ENCODE measurements at places on chromosomes 2 and 18.
A peak's percentile ranks its signal among the peaks of the same experiment; 100 is the strongest.

- peak; percentile 13 for DNase-seq
Measured at GRCh38 chr2:37167636-37168180, 10.9 kb upstream of the EIF2AK2 start.

DNA sequence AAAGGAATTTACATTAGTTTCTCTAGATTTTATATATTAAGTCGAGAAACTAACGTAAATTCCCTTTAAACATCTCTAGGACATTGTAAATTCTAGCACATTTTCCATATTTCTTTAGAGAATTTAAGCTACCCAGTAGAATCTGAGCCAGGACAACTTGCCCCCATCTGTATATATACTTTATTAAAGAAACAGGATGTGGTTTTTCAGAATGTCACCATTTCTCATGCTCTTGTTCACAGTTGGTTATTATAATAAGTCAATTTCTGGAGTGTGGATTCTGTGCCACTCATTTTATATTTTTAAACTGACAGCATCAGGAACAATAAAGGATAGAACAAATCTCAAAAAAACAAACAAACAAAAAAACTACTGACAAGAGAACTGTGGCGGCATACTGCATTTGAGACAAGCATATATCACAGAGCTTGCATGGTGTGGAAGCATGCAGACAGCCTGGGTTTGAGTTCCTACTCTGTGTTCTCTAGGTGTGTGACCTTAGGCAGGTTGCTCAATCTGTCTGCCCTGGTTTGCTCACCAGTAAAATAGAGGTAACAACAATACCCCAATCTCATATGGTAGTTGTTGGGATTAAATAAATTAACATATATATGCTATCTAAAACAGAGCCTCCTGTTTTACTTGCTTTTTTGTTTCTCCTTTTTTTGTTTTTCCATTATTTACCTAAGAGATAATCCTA is 61.4 kb upstream of the DNER start:
- no peak for DNase-seq

DNA sequence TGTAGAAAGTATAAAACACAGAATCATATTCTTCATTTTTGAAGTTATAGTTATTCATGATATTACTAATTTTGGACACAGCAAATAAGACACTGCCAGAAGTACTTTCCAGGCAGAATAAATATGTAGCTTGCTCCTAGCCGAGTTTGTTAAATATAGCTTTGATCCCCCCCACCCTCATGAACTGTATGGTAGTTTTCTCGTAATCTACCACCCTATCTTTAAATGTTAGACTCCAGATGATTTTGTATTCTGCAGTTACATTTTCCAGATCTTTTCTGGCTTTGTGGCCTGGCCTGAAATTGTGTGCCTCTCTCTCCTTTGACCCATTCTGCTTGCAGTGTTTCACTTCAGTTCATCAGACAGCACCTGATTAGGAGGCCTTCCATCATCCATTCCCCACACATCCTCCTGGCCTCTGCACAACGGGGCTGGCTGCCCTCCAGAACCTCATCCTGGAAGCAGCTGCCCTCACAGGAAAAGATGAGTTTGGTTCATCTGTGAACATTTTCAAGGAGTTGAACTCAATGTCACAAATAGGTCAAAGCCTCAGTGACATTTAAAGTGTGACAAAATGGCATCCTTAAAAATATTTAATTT is 4.7 kb upstream of the KCNJ3 start:
- DNase-seq = no peak

DNA sequence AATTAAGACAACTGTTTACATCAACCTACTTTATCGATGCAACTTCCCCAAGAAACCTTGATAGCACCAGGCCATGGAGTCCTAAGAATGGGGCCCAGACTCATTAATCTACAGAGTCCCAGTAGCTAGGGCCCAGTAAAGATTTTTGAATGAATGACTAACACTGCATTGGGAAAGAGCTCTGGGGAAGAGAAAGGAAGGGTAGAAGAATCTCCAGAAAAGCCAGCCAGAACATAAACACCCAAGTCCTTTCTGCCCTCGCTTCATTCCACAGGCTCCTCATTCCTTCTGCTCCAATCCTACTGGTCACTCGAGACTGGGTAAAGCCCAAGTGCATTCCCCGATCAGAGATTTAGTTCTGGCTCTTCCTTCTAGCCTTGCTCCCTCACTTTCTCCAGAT is 44.3 kb downstream of the CYRIA start:
- no peak for DNase-seq

DNA sequence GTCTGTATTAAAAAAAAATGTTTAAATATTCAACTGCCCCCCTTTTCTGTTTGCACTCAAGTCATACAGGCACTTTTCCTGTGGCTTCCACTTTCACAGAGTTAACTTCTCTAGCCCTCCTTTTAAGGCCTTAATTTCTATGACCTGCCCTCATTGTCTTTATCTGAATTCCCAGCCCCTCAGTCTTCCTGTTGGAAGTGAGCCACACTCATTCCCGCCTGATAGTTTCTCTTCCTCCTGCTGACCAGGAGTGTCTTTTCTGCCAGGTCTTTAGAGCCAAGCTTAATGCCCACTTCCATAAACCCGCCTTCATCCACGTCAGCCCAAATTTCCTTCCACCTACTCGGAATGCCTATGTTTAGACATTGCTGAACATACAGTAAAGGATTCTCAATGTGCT is 10.5 kb downstream of the COPS8 start:
- no peak for DNase-seq

GRCh38 chr2:219119422-219120043 is 41.1 kb downstream of the NHEJ1 start:
- DNase-seq = peak; percentile 69

- DNase-seq = peak; percentile 30
Measured at GRCh38 chr2:67564076-67564475, 166.9 kb downstream of the ETAA1 start.

- no peak for DNase-seq
Measured at GRCh38 chr2:121723316-121723715, 13.4 kb downstream of the NIFK start.

GRCh38 chr2:124975648-124976047 is 950.6 kb downstream of the CNTNAP5 start:
- no peak for DNase-seq

DNA sequence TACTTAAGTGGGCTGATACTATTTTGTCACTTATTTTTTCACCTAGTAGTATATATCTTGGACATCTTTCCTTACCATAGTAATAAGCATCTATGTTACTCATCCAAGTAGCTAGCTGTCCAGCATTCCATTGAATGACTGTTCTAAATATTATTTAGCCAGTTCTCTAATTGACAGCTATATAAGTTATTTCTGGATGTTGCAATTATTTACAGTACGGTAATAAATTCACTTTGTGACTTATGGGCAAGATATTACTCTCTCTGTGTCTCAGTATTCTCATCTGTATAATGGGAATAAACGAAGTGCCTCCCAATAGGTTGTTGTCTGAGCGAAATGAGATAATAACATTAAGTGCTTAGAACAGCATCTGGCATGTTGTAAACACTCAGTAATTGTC is 46.6 kb upstream of the AGAP1 start:
- no peak for DNase-seq

DNA sequence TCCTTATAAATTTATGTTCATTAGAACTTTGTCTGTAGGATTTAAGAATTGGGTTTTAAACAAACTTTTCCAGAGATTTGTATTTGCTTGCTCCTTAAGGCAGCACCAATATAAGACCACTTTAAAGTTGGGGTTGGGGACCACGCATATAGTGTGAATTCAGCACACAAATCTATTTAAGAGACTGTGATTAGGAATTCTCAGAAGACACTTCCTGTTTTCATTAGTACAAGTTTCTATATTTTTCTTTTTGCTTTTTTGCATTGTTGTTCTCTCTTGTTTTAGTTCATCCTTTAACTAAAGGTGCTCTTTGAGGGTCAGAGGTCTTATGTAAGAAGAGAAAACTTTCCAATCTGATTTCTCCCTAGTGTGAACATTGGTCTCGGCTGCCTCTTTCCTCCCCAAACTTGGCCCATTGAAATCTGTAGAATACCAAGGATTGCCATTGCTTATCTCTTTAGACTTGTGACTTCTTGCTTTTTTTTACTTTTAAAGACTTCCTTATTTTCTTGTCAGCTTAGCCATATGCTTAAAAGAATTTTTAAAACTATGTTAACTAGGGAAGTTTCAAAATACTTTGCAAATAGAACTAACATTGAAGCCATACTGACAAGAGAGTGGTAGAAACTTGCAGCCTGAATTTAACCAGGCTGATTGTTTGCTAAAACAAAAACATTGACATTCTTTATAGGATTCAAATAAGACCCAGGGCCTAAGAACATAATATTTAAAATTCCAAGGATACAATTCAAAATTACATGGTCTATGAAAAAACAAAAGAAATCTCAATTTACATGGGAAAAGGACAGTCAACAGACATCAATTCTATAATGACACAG is 264.1 kb upstream of the FN1 start:
- DNase-seq = no peak

DNA sequence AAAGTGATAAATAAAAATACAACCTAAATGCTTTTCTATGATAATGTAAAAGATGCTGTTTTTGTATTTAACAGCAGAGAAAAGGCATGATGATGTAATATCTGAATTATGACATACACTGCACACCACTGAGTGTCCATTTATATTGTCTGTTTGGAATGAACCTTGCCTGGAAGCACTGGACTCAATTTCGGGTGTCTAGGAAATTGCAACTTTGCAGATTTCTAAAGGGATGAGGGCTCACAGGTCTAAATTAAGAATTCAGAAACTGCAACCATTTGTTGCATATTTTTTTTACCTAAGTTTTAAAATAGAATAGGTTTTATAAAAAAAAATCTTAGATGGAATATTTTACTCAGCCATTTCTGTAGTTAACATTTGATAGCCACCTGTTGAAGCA is 131.1 kb upstream of the EPC2 start:
- DNase-seq = no peak

DNA sequence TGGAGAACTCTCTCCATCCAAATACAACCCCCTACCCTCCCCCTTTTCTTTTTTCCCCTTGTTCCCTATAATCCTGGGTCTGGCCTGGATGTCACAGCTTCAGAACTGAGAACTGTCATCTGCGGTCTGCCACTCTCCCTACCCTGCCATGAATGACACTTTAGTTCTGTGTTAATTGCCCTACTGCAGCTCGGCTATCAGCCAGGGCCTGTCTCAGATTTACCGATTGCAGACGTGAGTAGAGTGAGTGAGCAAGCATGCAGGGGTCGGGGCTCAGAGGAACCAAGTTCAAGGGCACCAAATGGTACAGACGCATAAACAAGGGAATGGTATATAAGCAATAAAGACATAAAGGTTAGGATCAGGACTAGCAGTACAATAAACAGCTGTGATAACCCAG is 967.8 kb downstream of the BCL11A start:
- DNase-seq = no peak

GRCh38 chr2:190782264-190782663 is 98.4 kb upstream of the GLS start:
- DNase-seq = no peak

DNA sequence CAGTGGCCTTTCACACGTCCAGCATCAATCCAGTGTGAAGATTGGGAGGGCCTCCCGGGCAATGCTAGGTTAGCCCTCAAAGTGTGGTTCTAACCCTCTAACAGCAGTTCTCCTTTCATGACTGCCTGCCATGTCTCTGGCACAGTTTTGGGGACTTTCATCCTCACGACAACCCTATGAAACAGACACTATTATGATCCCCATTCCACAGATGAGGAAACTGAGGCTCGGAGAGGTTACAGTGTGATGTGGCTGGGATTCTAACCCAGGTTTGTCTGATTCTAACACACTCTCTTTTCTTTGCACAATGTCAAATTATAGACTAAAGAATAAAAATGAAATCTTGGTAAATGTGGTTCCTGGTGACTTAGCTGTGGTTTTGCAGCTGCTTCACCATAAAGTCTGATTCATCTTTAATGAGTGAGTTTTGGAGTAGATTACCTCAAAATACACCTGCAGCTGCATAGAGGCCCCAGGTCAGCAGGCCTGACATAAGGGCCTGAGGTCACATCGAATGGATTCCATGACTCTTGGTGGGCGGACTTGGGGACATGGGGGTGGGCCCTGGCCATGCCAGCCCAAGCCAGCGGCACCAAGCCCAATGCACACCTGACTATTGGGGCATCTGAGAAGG is 214.4 kb downstream of the GLI2 start:
- DNase-seq = no peak

DNA sequence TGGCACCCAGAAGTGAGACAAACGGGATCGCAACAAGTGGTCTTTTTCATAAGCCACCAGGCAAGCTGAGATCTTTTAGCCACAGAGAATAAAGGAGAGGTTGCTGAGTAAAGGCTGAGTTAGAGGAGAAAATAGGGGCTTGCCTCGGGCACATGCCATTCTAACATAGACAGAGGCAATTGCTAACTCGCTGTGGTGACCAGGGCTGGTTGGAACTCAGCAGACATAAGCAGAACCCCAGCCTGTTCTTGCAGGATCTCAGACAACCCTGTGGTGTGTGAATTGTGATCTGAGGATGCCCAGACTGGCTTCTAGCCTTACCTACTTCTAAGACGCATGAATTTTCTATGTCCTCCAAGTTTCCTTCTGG is 300.2 kb downstream of the CDCA7 start:
- no peak for DNase-seq

DNA sequence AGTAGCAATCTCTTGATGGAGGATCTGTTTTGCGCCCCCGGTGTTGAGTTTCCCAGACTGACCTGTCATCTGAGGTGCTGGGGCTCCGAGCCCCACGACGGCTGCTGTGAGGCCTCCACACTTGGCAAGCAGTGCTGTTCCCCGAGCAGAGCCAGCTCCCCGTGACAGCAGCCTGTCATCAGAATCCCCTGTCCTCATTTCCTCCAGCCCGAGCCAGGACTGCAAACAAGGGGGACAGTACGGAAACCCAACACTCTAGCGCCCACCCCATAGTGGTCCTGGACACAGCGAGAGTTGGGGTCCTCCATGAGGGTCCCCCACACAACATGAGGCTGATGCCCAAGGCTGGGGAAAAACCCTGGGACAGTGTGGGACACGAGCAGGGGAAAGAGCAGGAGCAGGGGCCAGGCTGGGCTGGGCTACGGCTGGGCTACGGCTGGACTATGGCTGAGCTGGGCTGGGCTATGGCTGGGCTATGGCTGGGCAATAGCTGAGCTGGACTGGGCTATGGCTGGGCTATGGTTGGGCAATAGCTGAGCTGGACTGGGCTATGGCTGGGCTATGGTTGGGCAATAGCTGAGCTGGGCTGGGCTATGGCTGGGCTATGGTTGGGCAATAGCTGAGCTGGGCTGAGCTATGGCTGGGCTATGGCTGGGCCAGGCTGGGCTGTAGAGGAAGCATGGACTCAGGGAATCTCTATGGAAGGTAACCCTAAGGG is 1.5 kb upstream of the KLHL30 start:
- DNase-seq = peak; percentile 74

- DNase-seq = no peak
Measured at GRCh38 chr2:238568455-238569440, 142.0 kb downstream of the ASB1 start.

- DNase-seq = no peak
Measured at GRCh38 chr2:20429528-20429927, 17.3 kb upstream of the RHOB start.

GRCh38 chr2:156339865-156340264 is 7.3 kb upstream of the NR4A2 start:
- no peak for DNase-seq

DNA sequence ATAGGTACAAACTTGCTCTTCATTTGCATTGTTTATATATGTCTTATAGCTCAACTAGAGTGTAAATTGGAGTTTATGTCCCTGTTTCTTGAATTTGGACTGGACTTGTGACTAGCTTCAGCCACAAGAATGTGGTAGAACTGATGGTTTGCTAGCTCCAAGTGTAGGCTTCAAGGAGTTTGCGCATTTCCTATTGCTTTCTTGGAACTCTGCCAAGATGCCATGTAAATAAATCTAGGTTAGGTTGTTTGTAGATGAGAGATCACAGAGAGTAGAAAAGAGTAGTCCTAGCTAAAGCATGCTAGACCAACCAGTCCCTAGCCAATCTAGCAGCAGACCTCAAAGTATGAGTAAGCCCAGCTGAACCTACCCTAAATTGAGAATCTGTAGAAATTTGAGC is 183.0 kb upstream of the CYP26B1 start:
- no peak for DNase-seq
